A673 (cell line): ENCODE measurements at places on chromosomes 12 and 14. TPM values are rescaled to one million over a fixed set of nuclear protein-coding genes. Genes with fewer than 3 reads are reported as not detected.

The PPFIA2 gene
- total RNA-seq = 0.52 and 1.5 TPM in 2 replicates

The KRT83 gene
- total RNA-seq = not detected in 2 replicates

- DNase-seq = peak; percentile 40
These were observed 36.3 kb downstream of the ADGRD1 start for GRCh38 chr12:130990034-130990433.

The USP44 gene
- total RNA-seq = 6.9 and 7.1 TPM in 2 replicates

DNA sequence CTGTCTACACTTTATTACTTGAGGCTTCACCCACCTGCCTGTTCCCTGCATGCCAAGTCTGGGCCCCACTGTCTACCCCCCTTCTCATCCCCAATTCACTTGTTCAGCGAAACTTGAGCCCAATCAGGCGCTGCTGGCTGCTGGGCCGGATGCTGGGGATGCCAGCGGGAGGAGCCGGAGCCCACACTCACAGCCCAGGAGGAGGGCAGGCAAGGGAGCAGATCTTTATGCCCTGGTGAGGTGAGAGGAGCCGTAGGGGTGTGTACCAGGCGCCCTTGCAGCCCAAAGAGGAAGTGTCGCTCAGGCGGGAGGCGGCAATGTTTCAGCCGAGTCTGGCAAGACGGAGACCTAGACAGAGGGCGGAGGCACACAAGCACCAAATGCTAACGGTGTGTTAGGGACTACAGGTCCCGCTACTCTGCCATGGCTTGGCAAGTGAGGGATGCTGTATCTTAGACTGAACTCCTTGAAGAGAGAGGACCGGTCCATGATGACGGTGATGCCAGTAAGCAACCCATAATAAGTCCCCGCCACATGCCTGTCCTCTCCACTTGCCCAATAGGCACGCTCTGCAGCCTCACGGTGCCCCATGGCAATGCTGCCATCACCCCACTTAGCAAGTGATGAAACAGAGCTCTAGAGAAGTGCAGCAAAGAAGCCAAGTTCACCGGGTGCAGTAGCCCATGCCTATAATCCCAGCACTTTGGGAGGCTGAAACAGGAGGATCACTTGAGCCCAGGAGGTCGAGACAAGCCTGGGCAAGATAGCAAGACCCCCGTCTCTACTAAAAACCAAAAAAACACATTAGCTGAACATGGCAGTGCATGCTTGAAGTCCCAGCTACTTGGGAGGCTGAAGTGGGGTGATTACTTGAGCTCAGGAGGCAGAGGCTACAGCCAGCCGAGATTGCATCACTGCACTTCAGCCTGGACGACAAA is 41.6 kb downstream of the LRRC74A start:
- peak; percentile 24 for DNase-seq

- no peak for DNase-seq
These were observed 90.6 kb downstream of the CIT start for GRCh38 chr12:119786539-119786938.

The OR4L1 gene
- total RNA-seq = not detected in 2 replicates

The EPYC gene
- not detected in 2 replicates for total RNA-seq

GRCh38 chr14:92340931-92341330 is 18.0 kb downstream of the SLC24A4 start:
- DNase-seq = no peak

DNA sequence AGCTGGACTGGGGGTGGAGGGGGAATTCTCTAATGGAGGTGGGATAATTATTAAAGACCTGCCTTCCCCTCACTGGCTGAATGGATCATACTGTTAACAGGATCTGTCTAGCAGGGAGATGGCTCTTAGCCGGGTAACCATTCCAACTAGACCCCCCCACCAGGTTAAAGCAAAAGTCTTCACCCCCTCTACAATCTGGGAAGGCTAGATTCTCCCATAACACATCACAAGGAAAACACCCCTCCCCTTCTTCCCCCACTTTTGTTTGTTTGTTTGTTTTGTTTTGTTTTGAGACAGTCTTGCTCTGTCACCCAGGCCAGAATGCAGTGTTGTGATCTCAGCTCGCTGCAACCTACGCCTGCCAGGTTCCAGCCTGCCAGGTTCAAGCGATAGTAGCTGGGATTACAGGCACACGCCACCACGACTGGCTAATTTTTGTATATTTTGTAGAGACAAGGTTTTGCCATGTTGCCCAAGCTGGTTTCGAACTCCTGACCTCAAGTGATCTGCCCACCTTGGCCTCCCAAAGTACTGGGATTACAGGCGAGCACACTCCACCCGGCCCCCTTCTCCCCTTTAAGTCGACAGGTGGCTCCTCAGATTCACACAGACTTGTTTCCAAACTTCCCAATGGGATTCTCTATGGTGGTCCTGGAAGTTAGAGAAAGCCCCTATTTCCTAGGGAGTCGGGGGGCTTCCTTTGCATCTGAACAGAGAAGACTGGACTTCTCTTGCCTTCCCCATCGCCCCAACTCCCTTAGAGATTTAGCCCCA is 3.5 kb upstream of the BAZ2A start:
- DNase-seq = no peak

DNA sequence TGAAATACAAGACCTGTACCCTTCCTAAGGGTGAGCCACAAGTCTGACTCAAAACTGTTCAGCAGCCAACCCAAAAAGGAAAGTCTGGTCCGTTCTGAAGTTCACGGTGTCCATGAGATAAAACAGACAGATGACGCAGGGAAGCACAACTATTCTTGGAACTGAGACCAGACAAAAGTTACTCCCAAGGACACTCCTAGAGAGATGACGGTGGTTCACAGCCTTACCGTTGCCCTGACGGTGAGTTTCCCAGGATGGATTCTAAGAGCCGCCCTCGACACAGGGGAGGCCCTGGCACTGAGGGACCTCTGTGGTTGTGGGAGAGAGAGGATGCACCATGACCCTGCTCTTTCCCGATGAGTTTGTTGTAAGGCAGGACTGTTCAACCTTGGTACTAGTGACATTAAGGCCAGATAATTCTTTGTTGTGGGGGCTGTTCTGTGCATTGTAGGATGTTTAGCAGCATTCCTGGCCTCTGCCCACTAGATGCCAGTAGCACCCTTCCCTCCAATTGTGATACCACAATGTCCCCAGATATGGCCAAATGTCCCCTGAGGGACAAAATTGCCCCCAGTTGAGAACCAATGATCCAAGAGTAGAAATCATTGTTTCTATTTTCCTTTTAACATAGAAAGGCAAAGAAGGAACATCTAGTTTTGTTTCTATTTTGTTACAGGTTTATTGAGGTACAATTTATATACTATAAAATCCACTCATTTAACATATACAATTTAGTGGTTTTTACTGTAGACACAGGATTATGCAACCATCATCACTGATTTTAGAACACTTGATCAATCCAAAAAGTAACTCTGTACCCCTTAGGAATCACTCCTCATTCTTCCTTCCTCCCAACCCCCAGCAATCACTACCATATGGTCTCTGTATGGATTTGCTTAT is 23.0 kb downstream of the OR10P1 start:
- peak; percentile 63 for DNase-seq

The SERPINA12 gene
- not detected in 2 replicates for total RNA-seq

GRCh38 chr12:78531831-78532458 is 332.6 kb upstream of the SYT1 start:
- no peak for DNase-seq

The LRRC10 gene
- total RNA-seq = not detected in 2 replicates

DNA sequence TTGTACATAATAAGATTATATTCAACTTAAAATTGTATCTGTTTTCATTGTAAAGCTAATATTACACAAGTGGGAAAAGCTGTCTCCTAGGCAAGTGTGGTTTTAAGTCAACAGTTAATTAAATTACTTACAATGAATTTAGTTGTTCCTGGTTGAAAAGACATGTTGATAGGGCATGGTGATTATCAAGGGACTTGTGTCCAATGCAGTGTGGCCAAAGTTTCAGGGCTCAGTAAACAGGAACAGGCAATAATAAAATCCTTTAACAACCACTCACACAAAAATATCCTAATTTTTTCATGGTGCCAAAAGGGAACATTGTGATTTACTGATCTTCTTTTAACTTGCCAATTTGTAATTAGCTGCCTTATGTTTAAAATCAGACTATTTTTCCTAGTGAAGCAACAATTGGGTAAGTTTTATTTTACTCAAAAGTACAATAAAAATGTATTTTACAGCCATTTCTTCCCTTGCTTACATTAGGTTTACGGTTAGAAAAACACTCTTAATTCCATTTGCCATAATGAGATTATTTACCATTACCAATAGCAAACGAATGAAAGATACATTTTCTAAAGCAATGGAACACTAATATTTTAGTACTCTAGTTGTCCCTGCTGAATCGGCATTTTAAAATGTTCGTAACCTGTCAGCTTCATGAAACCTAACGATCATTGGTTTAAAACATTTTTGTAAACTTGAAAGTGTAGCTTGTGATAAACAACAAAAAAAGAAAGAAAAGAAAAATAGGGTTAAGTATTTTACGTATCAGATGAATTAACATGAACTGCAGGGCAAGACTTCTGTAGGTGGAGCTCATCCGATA is 1.8 kb upstream of the WNK1 start:
- no peak for DNase-seq

GRCh38 chr14:36600431-36600830 is 18.0 kb upstream of the NKX2-8 start:
- DNase-seq = no peak

The SERPINA1 gene
- total RNA-seq = not detected in 2 replicates

DNA sequence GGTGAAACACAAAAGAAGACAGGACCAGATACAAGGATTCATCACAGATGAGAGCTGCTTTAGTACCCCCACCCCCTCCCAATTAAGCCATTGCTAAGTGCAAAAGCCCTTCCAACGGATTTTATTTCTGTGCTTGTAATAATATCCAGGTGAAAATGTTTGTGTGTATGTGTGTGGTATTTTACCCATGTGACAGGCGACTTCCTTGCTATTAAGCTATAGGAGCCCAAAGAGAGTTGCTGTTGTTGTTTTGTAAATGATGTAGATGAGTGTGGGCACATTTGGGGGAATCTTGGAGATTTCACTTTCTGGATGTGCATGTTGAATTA is 3.2 kb upstream of the HOXC4 start:
- DNase-seq = no peak

The C12orf57 gene
- total RNA-seq = 226 and 260 TPM in 2 replicates

- DNase-seq = no peak
These were observed 132.1 kb downstream of the SAMD4A start for GRCh38 chr14:54698966-54699530.

The GPR135 gene
- 2.3 and 3.4 TPM in 2 replicates for total RNA-seq

The TSPAN19 gene
- not detected in 2 replicates for total RNA-seq

DNA sequence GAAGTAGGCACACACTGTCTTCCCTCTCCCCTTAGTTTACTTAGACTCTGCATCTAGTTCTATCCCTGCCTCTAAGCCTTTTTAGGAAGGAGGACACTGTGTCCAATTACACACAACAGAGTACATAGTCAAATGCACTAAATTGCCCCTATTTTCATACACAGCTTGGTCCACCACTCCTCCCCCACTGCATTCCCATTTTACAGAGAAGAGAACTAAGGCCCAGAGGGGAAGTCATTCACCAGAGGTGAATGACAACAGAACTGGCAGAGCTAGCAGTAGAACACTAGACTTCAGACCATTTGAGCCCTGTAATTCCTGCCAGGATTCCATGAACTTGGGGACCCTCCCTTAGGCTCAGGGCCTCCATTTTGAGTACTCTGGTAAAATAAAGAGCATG is 1.1 kb upstream of the JPH4 start:
- no peak for DNase-seq

The AGAP2 gene
- total RNA-seq = 4.0 and 6.6 TPM in 2 replicates

DNA sequence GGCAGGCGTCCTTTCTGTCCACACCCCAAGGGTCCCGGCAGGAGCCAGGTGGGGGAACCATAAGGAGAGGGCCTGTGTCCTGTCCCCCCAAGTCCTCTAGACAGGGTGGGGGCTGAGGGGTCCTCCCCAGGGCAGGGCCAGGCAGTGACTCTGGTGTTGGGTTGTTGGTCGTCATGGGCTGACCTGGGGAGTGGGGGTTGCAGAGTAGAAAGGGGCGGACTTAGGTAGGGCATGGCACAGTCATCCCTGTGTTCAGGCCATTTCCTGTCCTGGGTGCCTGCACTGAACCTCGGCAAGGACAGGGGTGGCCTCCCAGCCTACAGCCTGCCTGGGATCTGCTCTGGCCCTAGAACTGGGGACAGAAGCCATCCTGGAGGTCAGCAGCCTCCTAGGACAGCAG is 356.2 kb downstream of the TMEM121 start:
- no peak for DNase-seq

- no peak for DNase-seq
These were observed 51.9 kb downstream of the SYNE3 start for GRCh38 chr14:95464514-95464913.

The MYH7 gene
- total RNA-seq = not detected in 2 replicates

The KRT80 gene
- 0.33 and 1.0 TPM in 2 replicates for total RNA-seq

The DEPDC4 gene
- 2.0 and 3.2 TPM in 2 replicates for total RNA-seq

The DDN gene
- 2.7 and 2.9 TPM in 2 replicates for total RNA-seq

GRCh38 chr12:109731231-109731731 is 17.7 kb downstream of the FAM222A start:
- DNase-seq = no peak

The SLC2A3 gene
- total RNA-seq = 23.0 and 30.2 TPM in 2 replicates

GRCh38 chr12:5984873-5985272 is 39.8 kb upstream of the ANO2 start:
- DNase-seq = no peak

The ZDHHC22 gene
- total RNA-seq = 0.09 and 0.60 TPM in 2 replicates

The TAS2R30 gene
- total RNA-seq = 3.5 and 3.7 TPM in 2 replicates

The SPIC gene
- not detected in 2 replicates for total RNA-seq

DNA sequence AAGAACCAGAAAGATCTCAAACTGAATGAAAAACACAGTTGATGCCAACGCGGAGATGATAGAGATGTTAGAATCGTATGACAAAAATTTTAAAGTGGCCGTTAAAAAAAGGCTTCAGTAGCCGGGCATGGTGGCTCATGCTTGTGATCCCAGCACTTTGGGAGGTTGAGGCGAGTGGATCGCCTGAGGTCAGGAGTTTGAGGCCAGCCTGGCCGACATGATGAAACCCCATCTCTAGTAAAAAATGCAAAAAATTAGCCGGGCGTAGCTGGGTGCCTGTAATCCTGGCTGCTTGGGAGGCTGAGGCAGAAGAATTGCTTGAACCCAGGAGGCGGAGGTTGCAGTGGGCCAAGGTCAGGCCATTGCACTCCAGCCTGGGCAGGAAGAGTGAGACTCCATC is 5.4 kb upstream of the ACVRL1 start:
- DNase-seq = no peak

- DNase-seq = no peak
These were observed 29.3 kb downstream of the FGF6 start for GRCh38 chr12:4416276-4416675.

DNA sequence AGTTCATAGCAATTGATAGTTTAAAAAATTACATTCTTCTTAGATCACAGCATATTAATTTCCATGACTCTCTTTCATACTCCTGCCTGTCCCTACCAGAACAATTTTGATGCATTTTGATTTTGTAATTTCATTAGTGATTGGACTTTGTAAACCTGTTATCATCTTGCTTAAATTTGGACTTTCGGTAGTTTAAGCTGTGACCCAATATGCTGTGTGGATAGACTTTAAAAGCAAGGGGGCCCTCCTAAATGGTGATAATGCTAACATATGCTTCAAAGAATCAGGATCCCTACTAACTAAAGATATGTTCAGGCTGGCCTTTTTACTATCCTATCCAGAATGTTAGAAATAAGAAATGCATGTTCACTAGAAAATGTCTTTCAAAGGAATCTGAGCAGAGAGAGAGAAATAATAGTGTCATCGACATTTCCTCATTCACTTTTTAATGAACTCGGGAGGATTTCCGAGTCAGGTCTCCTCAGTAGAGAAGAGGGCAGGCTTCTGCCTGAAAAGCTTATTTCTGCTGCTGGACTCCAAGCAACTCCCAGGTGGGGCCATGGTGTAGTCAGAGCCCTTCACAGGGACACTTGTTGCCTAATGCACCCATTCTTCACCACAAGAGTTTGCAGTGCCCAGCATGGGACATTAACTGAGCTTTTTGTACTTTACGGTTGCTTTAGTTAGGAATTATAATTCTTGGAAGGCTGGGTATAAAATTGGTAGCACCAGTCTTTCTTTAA is 16.7 kb downstream of the SLC38A4 start:
- DNase-seq = no peak

The SLC17A8 gene
- total RNA-seq = not detected in 2 replicates
